ENCODE measurements at places on chromosomes 6 and 20.

- DNase-seq, result no peak
These were observed 54.2 kb downstream of the QKI start for GRCh38 chr6:163468738-163469137.

DNA sequence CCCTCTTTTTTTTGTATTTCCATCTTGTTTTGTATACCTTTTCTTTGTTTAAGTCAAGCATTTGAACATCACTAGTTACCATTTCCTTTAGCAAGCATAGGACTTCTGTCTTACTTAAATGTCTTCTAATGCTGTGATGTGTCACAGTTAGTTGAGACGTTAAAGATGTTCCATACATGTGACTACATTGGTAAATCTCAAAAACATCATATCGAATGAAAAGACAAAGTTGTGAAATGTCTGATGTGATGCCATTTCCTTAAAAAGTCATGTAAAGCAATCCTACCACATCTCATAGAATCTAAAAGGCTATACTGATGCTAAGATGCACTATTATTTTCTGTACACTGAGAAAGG lies 26.8 kb downstream of the SLC16A10 start:
- DNase-seq, result no peak

DNA sequence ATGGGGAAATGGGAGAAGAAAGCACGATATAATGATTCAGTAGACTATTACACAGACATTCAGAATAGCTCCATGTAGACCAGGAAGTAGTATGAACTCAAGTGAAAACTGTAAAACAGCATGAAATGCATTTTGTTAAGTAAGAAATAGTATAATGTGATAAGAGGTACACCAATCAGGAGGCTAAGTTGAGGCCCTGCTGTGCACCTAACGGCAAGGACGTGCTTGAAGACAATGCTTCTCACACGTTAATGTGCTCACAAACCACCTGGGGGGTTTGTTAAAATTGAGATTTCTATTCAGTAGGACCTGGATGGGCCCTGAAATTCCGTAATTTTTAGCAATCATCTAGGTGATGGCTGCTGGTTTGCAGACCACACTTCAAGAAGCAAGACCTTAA lies 178.9 kb upstream of the SULF2 start:
- DNase-seq, result no peak

DNA sequence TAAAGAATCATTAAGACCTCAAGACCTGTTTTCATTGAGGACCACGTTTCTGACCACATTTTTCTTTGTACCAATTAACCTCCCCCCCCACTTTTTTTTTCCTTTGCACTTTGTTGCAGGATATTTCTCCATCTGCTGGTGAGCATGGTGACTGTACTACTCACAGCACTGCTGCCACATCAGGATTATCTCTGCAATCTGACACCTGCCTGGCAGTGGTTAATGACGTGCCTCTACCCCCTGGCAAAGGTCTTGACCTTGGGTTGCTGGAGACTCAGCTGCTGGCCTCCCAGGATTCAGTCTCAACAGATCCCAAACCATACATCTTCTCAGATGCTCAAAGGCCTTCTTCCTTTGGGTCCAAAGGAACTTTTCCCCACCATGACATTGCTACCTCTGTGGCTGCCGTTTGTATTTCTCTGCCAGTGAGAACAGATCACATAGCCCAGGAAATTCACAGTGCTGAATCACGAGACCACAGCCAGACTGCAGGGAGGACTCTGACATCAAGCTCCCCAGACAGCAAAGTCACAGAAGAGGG lies 46.6 kb upstream of the EDN3 start:
- peak; percentile 4 for DNase-seq

- no peak for DNase-seq
These were observed 115.6 kb upstream of the ADGRF1 start for GRCh38 chr6:47157653-47158219.

Measured in NK-92 treated with Interleukin-12 subunit alpha and Interleukin-12 subunit beta, amount 100 ng/mL, for 24 hours (cell line).